ENCODE measurements at places on chromosomes 4 and X.
A peak's percentile ranks its signal among the peaks of the same experiment; 100 is the strongest.

DNA sequence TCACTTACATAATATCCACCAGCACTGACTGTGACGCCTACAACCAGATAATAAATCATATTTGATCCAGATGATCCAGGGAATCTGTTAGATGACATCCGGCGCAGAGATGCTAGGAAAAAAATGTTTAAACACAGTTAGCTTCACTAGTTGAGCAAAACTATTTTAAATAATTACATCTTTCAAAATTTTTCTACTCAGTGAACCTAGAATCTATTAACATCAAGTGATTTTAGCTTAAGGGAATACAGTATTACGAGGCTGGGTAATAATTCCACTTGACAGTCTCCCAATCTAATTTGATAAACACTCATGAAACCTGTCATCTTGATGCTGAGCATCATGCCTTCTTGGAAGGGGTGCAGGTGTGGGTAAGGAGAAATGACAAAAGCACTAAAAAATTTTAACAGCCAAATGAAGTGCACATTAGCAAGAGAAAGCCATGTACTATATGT is 4.7 kb downstream of the MGARP start:
- H3K27me3 ChIP-seq = peaks cover 3% of the 10 kb centered on the region
- H3K27ac ChIP-seq = no peak overlapping the region
- H3K4me1 ChIP-seq = no peaks in the 10 kb centered on the region
- H3K4me3 ChIP-seq = no peak overlapping the region
- DNase-seq = no peak

DNA sequence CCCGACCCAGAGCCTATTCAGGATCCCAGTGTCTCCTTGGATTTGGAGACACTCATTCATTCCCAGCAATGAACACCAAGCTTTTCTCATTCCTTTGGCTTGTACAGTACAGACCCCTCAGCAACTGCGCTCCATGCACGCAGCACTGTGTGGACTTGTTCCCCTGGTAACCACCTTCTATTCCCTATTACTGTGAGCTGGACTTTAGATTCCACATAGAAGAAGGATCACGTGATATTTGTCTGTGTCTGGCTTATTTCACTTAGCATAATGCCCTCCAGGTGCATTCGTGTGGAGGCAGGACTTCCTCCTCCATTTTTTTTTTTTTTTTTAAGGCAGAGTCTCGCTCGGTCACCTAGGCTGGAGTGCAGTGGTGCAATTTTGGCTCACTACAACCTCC is 106.4 kb downstream of the PHKA2 start:
- DNase-seq = no peak
- no peak overlapping the region for H3K27ac ChIP-seq
- no peak overlapping the region for H3K4me3 ChIP-seq
- no peaks in the 10 kb centered on the region for H3K27me3 ChIP-seq
- H3K4me1 ChIP-seq = no peaks in the 10 kb centered on the region

- H3K4me1 ChIP-seq = no peaks in the 10 kb centered on the region
- no peak overlapping the region for H3K4me3 ChIP-seq
- H3K36me3 ChIP-seq = no peaks in the 10 kb centered on the region
- no peak overlapping the region for H3K27ac ChIP-seq
- no peaks in the 10 kb centered on the region for H3K27me3 ChIP-seq
These were observed 5.9 kb upstream of the TBC1D1 start for GRCh38 chr4:37884855-37885487.

DNA sequence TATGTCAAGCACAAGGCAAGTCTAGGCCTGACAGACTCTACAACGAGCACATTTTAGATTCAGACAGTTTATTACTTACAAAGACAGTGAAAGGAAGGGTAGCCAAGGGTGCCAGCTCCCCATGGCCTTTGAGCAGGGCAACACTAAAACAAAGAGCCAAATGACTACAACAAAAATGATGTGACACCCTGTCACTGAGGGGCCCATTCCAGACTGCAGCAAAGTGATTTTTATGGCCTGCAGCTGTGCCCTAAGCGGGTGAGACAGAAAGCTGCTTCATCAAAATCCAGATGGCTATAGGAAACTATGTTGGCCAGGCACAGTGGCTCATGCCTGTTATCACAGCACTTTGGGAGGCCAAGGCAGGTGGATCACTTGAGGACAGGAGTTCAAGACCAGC is 13.4 kb upstream of the RP2 start:
- no peaks in the 10 kb centered on the region for H3K4me1 ChIP-seq
- H3K4me3 ChIP-seq = no peak overlapping the region
- no peak overlapping the region for H3K27ac ChIP-seq
- H3K36me3 ChIP-seq = no peaks in the 10 kb centered on the region

DNA sequence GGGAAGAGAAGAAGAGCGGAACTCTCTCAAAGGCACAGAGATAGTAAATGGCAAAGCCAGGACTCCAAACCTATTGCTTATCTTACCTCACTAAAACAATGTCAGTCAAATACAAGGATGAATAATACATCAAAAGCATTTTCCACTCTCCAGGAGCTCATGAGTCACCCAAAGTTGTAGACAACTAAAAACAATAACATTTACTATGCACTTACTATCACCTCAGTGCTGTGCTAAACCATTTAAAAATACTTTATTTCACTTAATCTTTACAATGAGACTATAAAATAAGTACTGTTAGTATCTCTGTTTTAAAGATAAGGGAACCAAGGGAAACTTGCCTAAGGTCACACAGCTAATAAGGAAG is 163.2 kb upstream of the SPANXC start:
- no peaks in the 10 kb centered on the region for H3K36me3 ChIP-seq
- no peak overlapping the region for H3K4me3 ChIP-seq
- no peak overlapping the region for H3K27ac ChIP-seq
- no peak for DNase-seq
- H3K4me1 ChIP-seq = no peaks in the 10 kb centered on the region
- H3K27me3 ChIP-seq = no peaks in the 10 kb centered on the region

- no peaks in the 10 kb centered on the region for H3K36me3 ChIP-seq
- no peak overlapping the region for H3K4me3 ChIP-seq
- no peaks in the 10 kb centered on the region for H3K27me3 ChIP-seq
- H3K27ac ChIP-seq = no peak overlapping the region
These were observed 1066.0 kb downstream of the GLUD2 start for GRCh38 chrX:122113376-122113775.

GRCh38 chr4:54320826-54321685 is 92.0 kb downstream of the PDGFRA start:
- H3K36me3 ChIP-seq = no peaks in the 10 kb centered on the region
- no peak overlapping the region for H3K4me3 ChIP-seq
- no peak for DNase-seq
- H3K4me1 ChIP-seq = no peaks in the 10 kb centered on the region

DNA sequence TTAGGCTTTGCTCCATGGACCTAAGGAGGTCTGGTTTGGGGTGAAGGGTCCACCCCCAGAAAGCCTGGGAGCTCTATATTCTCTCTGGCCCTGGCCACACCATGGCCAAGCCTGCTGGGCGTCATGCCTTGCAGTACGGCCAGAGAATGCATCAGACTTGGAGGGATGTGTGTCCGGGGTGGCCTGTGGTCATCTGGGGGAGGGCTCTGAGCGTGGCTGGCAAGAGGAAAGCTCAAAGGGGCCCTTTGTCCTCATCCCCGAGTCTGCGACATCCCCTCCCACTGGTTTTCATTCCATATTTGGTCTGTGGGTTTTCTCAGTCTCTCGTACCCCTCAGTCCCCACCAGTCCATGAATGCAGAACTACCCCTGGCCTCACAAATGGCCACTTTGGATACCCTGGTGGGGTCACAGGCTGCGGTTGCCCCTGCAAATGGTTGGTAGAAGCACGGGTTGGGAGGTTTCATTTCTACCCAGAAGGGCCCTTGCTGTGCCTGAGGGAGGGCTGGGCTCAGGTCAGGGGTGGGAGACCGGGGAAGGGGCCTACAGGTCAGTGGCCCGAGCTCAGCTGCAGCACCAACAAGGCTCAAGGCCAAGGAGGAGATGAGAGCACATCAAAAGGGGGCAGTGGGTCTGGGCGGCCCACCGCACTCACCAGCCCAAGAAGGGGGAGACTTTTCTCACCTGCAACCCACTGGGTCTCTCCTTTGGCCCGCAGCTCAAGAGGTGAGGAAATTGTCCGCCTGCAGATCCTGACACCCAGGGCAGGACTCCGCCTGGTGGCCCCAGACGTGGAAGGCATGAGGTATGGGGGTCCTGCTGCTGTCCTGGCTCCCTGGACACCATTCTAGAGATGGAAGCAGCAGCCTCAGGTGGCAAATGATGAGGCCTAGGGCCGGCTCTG is 30.2 kb downstream of the ZNF185 start:
- no peaks in the 10 kb centered on the region for H3K27me3 ChIP-seq
- DNase-seq = no peak
- no peaks in the 10 kb centered on the region for H3K36me3 ChIP-seq
- H3K27ac ChIP-seq = no peak overlapping the region
- no peak overlapping the region for H3K4me3 ChIP-seq
- H3K4me1 ChIP-seq = no peaks in the 10 kb centered on the region

- no peaks in the 10 kb centered on the region for H3K27me3 ChIP-seq
- no peak overlapping the region for H3K27ac ChIP-seq
- no peak for DNase-seq
- no peaks in the 10 kb centered on the region for H3K36me3 ChIP-seq
- no peak overlapping the region for H3K4me3 ChIP-seq
These were observed 73.7 kb downstream of the BEND2 start for GRCh38 chrX:18146954-18147353.

DNA sequence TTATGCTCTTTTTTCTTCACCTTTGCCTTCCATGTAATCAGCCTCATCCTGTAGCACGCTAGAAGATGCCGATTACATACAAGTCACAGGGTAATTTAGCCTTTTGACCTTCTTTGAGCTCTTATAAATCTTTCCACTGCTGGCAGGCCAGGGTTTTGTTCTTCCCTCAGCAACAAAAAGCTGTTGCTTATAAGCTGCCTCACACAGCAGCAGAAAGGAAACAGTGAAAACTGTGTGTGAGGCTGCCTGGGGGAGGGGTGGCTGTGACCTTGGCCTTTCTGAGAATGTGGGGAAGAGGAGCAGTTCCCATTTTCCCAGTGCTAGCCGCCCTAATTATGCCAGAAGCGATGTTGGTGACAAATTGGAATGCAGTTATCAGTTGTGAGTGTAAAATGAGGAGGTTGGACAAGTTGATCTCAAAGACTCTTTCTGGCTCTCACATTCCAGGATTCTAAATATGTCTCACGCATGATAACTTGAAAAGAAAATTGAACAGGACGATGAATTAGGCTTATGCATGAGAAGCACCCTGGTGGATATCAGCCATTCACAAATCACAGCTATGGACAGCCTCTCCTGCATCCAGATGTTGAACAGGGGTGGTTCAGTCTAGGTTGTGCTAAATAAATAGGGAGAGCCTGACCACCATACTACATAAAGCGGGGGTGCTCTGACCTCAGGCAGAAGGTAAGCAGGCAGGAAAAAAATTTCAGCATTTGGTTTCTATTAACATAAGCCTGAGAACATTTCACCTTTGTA is 25.7 kb downstream of the SLITRK2 start:
- H3K4me1 ChIP-seq = no peaks in the 10 kb centered on the region
- no peaks in the 10 kb centered on the region for H3K27me3 ChIP-seq
- no peak overlapping the region for H3K27ac ChIP-seq

- H3K36me3 ChIP-seq = no peaks in the 10 kb centered on the region
- H3K4me1 ChIP-seq = no peaks in the 10 kb centered on the region
- no peak for DNase-seq
- H3K4me3 ChIP-seq = no peak overlapping the region
- H3K27me3 ChIP-seq = no peaks in the 10 kb centered on the region
These were observed 47.1 kb downstream of the TSC22D3 start for GRCh38 chrX:107728371-107729099.

GRCh38 chr4:6689506-6689960 is 4.1 kb upstream of the S100P start:
- H3K4me1 ChIP-seq = peaks cover 72% of the 10 kb centered on the region
- peak overlapping the region; percentile 65 for H3K27ac ChIP-seq
- H3K27me3 ChIP-seq = no peaks in the 10 kb centered on the region
- DNase-seq = no peak
- peak overlapping the region; percentile 43 for H3K4me3 ChIP-seq

- DNase-seq = no peak
- H3K4me3 ChIP-seq = no peak overlapping the region
- no peak overlapping the region for H3K27ac ChIP-seq
- H3K27me3 ChIP-seq = no peaks in the 10 kb centered on the region
- H3K4me1 ChIP-seq = no peaks in the 10 kb centered on the region
These were observed 10.3 kb downstream of the CPZ start for GRCh38 chr4:8602686-8603430.

GRCh38 chr4:53943345-53944085 is 120.9 kb downstream of the CHIC2 start:
- no peaks in the 10 kb centered on the region for H3K36me3 ChIP-seq
- DNase-seq = no peak
- H3K4me1 ChIP-seq = no peaks in the 10 kb centered on the region
- no peak overlapping the region for H3K27ac ChIP-seq

GRCh38 chr4:83724485-83725335 is 188.8 kb downstream of the GPAT3 start:
- H3K27me3 ChIP-seq = no peaks in the 10 kb centered on the region
- no peaks in the 10 kb centered on the region for H3K4me1 ChIP-seq
- no peak overlapping the region for H3K4me3 ChIP-seq
- no peaks in the 10 kb centered on the region for H3K36me3 ChIP-seq

- H3K27me3 ChIP-seq = no peaks in the 10 kb centered on the region
- H3K4me3 ChIP-seq = no peak overlapping the region
- H3K4me1 ChIP-seq = no peaks in the 10 kb centered on the region
- H3K27ac ChIP-seq = no peak overlapping the region
- no peak for DNase-seq
- H3K36me3 ChIP-seq = no peaks in the 10 kb centered on the region
These were observed 109.5 kb upstream of the MYOZ2 start for GRCh38 chr4:119025916-119026661.

DNA sequence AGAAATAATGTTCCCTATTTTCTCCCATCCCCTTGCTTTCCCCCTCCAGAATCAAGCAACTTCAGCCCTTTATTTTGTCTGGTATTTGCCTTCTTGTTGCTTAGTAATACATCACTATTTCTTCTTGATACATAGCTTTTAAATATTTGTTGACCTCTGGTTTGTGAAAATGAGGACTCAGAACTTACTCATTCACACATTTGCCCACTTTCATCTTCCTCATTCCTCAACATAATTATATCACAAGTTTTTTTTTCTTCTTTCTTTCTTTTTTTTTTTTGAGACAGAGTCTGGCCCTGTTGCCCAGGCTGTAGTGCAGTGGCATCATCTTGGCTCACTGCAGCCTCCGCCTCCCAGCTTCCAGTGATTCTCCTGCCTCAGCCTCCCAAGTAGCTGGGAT is 28.9 kb upstream of the NDUFC1 start:
- H3K27ac ChIP-seq = no peak overlapping the region
- H3K4me3 ChIP-seq = no peak overlapping the region
- H3K4me1 ChIP-seq = no peaks in the 10 kb centered on the region
- DNase-seq = no peak

DNA sequence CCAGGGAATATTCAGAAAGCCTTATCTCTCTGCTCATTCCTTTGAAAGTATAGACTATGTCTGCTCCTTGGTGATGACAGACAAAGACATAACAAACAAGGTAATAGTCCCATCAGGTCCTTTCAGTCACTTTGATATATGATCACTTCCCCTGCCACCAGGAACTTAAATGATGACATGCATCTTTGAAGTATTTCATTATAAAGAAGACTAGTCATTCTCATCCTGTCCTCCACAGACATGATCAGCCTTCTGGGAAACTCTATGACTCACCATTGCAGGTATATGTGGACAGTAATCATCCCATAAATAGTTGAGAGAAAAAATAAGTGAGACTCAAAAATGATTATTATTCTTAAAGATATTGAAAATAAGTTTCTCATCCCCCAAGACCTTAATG is 117.5 kb upstream of the VCX2 start:
- DNase-seq = no peak
- H3K27ac ChIP-seq = no peak overlapping the region
- H3K27me3 ChIP-seq = no peaks in the 10 kb centered on the region
- no peak overlapping the region for H3K4me3 ChIP-seq
- no peaks in the 10 kb centered on the region for H3K4me1 ChIP-seq

Data from naive thymus-derived CD4-positive, alpha-beta T cell (primary cell).